Calu3 (cell line): ENCODE measurements at places on chromosomes 16 and 17.

- DNase-seq: peak; percentile 90
Measured at GRCh38 chr17:48804936-48805411, 12.1 kb downstream of the TTLL6 start.

- peak; percentile 75 for DNase-seq
Measured at GRCh38 chr17:48586355-48587258, 3.4 kb downstream of the HOXB3 start.

DNA sequence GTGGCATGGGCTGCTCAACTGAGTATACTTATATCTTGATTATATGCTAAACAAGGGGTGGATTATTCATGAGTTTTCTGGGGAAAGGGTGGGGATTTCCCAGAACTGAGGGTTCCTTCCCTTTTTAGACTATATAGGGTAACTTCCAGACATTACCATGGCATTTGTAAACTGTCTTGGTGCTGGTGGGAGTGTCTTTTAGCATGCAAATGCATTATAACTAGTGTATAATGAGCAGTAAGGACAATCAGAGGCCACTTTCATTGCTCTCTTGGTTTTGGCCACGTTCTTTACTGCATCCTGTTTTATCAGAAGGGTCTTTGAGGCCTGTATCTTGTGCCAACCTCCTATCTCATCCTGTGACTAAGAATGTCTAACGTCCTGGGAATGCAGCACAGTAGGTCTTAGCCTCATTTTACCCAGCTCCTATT, 12.0 kb downstream of the PRR11 start:
- no peak for DNase-seq

DNA sequence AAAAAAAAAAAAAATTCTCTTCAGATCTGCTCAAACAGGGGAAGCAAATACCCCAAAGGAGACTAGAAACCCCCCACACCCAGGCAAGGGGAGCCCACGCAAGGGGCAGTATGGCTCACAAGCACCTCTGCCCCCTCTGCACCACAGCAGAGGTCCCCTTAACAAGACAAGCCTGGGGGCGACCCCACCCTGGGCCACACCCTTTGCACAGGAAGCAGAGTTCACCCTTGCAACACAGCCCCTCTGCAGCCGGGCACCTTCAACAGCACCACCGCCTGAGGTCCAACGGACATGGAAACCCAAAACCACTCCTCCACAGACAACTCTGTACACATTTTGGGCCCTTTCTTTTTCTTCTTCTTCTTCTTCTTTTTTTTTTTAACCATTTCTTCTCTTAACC, 12.8 kb downstream of the AXIN1 start:
- DNase-seq: no peak

DNA sequence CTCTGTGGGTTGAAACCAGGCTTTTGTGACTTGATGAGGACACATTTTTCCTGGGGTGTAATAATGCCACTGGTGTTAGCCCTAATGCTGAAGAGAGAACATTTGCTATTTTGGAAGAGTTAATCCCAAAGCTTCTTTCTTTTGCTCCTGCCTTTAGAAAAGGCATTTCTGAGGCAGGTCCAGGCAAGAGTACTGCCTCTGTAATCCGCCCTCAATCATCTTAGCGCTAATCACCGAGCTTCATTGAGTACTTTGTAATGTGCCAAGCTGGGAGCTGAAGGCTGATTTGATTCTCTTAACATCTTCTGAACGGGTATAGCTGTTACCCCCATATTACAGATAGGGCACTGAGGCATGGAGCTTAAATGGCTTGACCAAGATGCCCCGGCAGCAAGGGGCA, 60.3 kb downstream of the AKAP1 start:
- DNase-seq: no peak

DNA sequence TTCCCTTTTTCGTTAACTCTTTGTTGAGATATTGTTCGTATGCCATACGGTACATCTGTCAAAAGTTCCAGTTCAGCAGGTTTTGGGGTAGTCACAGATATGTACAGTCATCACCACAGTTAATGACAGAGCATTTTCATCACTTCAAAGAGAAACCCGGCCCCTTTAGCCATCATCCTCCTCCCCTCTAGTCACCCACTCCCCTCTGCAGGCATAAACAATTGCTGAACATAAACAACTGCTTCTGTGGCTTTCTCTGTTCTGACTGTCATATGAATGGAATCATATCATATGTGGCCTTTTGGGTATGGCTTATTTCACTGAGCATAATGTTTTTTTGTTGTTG, 59.3 kb downstream of the RNF213 start:
- no peak for DNase-seq

GRCh38 chr17:10305398-10305797, 67.4 kb downstream of the MYH13 start:
- DNase-seq: no peak

DNA sequence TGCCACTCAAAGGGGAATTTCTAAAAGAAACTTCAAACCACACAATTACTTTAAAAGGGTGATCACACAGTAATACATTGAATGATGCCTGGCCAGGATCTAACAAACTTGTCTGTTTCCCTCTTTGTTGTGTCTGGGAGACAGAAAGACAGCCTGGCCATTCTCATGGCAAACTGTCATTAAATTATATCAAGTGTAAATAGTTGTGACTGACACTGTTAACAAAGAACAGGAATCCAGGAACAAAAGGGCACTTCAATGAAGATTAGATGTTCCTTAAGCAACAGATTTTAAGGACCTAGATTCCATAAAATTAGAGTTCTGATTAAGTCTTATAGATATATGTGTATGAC, 383.6 kb downstream of the KCNJ2 start:
- DNase-seq: no peak
